ENCODE measurements at places on chromosomes 3 and 15. TPM values are rescaled to one million over a fixed set of nuclear protein-coding genes. Genes with fewer than 3 reads are reported as not detected.

GRCh38 chr15:25712192-25712960, 150.8 kb downstream of the ATP10A start:
- DNase-seq: no peak

- no peak for DNase-seq
Measured at GRCh38 chr3:129461461-129462146, 21.6 kb downstream of the IFT122 start.

IL17RD gene
- 28.7 TPM for total RNA-seq

GRCh38 chr15:56915888-56916287, 2.6 kb upstream of the TCF12 start:
- DNase-seq: no peak

- no peak for DNase-seq
Measured at GRCh38 chr15:57591237-57591821, 375 bp upstream of the MYZAP start.

RETNLB gene
- not detected for total RNA-seq

CISH gene
- total RNA-seq: 3.8 TPM

DNA sequence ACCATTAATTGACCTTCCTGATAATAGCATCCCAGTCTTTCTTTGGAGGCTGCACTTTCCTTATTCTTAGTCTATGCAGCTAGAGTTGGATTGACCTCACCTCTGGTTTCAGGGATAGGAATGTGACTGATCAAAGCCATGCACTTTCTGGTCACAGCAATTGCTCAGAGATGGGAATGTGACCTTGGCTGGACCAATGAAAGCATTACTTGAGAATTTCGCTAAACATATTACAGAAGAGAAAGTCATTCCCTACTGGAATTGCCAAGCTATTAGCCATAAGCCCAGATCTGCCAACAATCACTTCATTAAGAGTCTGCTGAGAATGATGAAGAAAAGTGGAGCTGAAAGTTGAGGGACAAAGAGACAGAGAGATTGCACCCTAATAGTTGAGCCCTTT, 32.7 kb downstream of the RTP1 start:
- no peak for DNase-seq

DNA sequence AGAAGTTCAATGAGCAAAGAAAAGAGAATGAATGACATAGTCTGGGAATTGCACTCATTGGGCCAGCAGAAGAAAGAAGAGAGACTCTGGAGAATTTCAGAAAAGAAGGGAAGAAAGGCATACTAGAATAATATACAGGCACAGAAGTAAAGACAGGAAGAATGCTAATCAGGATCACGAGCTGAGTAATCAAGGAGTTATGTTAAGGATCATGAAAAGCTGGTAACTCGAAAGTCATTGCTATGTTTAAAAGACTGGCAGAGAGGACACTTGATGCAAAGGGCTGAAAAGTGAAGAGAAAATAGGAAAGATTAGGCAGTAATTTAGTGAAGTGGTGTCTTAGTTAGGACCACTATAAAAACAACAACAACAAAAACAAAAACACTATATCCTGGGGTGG, 284.1 kb downstream of the ZBBX start:
- no peak for DNase-seq

DNA sequence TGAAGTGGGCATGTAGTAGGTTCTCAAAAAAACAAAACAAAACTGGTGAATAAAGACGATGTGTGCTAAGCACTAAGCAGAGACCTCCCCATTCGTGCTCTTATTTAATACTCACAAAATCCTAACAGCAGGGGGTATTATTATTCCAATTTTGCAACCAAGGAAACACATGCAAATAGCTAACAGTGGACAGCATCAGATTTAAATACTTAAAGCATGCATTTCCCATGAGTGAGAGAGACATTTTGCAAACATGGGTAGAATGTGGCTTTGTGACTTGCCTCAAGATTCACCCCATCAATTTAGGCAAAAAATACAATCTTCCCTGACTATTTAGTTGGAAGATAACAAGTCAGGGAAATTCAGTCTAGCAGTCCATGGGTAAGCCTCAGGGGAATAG, 946.2 kb upstream of the CFAP20DC start:
- DNase-seq: no peak

COL6A6 gene
- not detected for total RNA-seq

- DNase-seq: no peak
Measured at GRCh38 chr3:103295974-103296570, 861.3 kb downstream of the ZPLD1 start.

SOX14 gene
- not detected for total RNA-seq

STAC gene
- 17.5 TPM for total RNA-seq

DNA sequence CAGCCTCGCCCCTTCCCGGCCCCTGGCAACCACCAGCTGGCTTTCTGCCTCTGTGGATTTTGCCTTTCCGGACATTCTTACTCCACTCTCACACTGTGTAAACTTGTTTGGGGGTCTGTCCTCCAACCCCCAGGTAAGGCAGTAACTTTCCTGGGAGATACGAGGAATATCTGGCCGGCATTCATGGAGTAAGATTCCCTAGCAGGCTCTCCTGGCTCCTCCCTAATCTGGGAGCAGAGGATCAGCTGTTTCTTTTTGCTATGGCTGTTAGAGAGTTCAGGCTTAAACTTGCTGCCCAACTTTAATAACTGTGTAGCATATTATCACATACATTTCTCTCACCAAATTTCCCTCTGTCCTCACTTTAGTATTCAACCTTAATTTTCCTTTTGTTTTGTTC, 64.3 kb downstream of the IGF2BP2 start:
- DNase-seq: no peak

MEF2A gene
- total RNA-seq: 43.7 TPM

All from kidney epithelial cell (primary cell).